CD4-positive, alpha-beta T cell treated with Interleukin-6 for 4 hours (primary cell): ENCODE measurements at places on chromosomes 7 and 10.

GRCh38 chr10:117477961-117478670, 64.4 kb upstream of the EMX2 start:
- DNase-seq = no peak

GRCh38 chr7:70673778-70674570, 458.0 kb upstream of the GALNT17 start:
- DNase-seq = no peak

GRCh38 chr10:110643653-110644597, at the start of gene RBM20:
RBM20 (plus strand) TSS chr10:110644336; CDS start chr10:110644455, 119 bp downstream.
- peak; percentile 13 for DNase-seq

DNA sequence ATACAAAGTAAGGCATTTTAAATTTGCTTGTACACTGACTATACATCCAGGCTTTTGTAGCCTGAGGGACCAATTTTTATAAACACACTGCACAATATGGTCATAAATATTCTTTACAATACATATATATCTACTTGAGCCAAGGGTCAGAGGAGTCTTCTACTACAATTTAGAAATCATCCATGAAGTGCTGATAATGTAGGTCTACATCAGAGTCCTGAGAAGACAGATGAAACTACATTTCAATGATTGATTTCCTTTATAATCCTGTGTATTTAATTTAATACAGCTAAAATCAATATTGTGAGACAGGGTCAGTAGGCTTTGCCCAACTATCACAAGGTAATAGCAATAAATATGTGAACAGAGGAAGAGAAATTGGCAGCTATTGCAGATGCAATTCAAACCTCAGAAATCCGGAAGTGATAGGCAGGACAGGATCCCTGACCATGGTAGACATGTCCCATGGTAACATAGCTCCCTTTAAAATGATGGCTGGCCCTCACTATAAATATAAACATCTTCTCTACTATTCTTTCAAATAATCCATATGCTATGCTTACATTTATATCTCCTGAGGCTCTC, 318.0 kb upstream of the POT1 start:
- DNase-seq = no peak

GRCh38 chr7:94513565-94513860, 3.9 kb downstream of the CASD1 start:
- DNase-seq = no peak
